AG04450 (cell line): ENCODE measurements at places on chromosomes 5 and 9.

DNA sequence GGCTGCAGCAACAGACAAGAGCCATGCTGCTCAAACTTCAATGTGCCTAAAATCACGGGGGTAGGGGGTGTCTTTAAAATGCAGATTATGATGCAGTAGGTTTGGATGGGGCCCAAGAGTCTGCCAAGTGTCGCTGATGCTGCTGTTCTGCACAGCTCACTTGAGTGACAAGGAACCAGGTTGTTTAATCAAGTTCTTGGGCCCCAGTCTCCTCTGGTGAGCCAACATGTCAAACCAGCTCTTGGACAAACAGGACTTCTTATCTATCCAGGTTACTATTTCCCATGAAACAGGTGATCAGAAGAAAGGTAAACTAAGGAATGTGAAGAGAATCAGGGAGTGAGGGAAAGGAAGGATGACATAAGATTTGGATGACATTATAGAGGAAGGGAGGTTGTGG lies 78.0 kb downstream of the APBA1 start:
- DNase-seq, result no peak

DNA sequence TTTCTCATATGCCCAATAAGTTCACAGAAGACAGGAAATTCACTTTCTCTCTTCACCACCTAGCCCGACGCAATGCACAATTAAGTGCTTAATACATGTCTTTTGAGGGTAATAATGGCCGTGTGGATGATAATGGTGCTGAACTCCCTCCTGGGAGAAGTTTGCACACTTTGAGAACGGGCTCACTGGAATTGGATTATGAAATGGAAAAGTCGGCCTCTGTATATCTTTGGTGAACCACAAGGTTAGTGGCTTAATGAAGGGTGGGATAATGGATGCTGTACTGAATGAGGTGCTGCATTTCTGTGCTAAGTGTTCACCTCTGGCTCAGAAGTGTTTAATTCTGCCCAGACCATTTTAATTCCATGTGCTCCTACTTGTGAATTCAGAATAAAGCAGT lies 207.5 kb downstream of the IRX2 start:
- DNase-seq, result no peak

DNA sequence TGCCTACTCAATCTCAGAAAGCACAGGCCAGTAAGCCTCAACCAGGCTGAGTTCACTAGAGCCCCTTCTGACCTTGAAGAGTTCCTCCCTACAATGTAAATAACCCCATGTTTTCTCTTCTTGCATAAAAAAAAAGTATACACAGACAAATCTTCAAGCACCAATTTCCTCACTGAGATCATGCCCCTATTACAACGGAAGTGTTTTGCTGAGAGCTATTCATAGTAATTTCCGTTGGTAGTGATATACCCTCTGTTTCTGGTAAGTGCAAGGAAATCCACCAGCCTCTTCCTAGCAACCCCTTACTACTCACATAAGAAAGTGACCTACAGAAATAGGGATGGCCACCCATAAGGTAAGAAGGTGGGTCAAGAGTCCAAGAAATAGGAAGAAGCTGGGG lies 76.4 kb upstream of the TARS1 start:
- DNase-seq, result no peak

GRCh38 chr5:150000990-150001659 lies 586 bp downstream of the HMGXB3 start:
- DNase-seq, result no peak

DNA sequence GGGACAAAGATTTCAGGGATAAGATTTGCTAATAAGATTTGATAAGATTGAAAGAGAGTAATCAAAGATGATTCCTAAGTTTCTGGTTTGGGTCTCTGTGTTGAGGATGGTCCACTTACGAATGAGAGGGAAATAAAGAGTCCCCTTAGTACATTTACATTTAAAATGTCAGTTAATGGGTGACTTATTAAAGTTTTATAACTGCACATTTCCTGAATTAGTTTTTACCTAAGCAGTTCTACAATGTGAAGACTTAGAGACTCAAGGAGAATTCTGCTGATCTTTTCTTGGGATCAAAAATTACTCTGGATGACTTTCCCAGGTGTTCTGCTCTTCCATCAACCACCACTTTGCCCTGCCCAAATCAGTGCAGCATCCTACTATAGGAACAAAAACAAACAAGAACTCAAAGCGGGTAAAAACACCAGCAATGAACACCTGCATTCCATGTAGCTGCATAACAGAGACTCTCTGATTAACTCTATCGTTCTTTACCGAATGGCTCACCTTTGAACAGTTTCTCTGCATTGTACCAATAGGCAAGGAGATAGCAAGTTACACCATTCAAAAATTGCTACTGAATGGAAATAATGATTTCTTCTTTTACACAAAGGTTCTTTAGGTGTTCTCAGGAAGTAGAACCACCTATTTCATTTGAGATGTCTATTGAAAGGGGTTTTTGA lies 65.3 kb downstream of the PRLR start:
- DNase-seq, result no peak
